Stomach (tissue), 19 donors: ENCODE measurements at places on chromosomes 1 and 21. TPM values are rescaled to one million over a fixed set of nuclear protein-coding genes. Genes with fewer than 3 reads are reported as not detected.
A peak's percentile ranks its signal among the peaks of the same experiment; 100 is the strongest.

- DNase-seq, result peak; percentile 46
Observed at GRCh38 chr1:203839081-203839480, 22.3 kb upstream of the SNRPE start.

The ANKRD45 gene
- not detected for total RNA-seq

- no peak for DNase-seq
Observed at GRCh38 chr1:12338017-12338416, 108.2 kb downstream of the VPS13D start.

DNA sequence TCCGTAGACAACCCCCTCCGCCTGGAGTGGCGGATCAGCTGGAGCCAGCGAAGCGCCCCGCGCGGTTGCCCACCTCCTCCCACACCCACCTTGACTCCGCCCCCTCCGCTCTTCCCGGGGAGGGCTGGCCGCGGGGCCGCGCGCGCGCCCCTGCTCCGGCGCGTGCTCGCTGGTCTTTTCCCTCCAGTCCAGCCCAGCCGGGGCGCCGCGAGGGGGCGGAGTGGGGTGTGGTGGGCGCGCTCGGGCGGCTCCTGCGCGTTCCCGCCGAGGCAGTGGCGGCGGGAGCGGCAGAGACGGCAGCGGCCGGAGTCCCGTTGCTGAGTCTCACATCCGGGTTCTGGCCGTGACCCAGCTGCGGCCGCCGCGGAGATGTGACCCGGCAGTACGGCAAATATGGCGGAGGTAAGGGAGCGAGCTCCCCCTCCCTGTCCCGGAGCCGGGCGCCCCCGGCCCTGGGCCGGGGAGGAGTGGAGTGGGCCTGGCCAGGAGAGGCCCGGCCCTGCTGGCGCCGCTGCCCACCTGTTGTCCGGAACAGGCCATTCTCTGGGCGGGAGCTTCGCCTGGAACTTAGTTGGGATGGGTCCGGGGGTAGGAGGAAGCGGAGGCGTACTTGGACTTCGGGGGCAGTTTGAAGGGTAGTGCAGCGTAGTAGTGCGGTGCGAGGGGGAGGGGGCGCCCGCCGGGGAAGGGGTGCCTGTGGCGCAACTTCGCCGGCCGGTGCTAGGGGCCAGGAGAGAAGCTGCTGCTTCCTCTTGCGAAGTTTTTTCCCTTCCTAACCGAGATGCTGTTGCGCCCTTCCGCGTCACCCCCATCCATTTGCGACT lies 5.4 kb downstream of the MIER1 start:
- peak; percentile 96 for DNase-seq

DNA sequence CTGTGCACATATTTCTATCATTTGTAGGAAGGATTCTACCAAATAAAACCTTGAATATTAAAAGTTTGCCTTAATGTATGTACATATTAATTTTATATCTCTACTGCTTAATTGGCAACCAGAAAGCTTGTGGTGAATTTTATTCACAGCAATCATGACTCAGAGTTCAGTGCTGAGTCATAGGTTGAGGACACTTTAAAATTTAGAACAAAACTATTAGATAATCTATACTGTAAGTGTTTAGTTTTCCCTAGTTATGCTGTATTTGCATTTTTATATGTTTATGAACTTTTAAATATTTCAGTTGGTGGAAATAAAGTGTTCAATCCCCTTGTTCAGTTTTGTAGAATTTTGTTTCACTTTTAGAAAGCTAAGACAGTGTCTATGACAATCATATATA lies 841.5 kb downstream of the KCNT2 start:
- no peak for DNase-seq

The A3GALT2 gene
- total RNA-seq, result not detected

DNA sequence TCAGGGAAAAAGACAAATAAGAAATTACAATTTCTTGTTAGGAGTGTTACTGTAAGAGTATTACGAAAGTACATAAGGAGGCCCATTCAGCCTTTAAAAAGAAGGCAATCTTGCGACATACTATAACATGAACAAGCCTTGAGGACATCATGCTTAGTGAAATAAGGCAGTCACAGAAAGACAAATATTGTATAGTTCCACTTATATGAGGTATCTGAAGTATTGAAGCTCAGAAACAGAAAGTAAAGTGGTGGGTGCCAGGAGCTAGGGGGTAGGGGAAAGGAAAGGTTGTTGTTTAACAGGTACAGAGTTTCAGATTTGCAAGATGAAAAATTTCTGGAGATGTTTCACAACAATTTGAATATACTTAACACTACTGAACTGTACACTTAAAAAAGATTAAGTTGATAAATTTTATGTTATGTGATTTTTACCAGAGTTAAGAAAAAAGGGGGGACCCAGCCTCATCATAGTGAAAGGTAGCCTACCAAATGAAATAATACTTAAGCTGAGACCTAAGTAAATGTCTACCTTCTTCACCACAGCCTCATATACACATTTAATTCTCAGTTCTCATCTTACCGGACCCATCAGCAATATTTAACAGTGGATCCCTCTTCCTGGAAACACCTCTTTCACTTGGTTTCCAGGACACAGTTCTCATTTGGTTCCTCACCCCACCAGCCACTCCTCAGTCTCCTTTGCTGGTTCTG lies 19.5 kb downstream of the USP24 start:
- DNase-seq, result no peak

DNA sequence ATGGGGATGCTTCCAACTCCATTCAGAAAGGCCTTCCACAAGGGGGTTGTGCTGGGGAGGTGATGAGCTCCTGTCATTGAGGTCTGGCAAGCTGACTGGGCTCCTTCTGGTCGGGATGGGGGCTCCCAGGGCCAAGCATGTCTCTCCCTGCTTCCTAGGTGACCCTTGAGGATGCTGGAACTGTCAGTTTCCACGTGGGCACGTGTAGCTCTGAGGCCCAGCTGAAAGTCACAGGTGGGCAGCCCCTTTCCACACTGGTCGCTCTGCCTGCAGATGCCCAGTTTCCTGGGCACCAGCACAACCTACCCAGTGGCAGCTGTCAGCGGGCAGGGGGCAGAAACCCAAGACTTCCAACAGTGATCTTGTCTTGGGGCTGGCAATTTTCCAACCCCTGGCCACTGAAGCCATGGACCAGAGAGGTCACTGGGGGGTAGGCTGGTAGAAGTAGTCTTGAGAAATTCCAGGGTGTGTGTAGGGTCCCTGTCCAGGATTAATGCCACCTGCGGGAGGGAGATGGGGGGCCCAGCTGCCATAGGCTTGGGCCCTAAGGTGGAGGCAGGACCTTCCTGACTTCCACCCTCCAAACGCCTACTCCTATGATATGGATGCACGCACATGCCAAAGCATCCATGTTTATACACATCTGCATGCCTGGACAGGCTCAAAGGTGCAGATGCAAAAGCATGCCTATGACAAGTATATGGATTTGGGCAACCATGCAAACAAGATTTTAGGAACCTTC lies 97.1 kb downstream of the TRIM11 start:
- DNase-seq, result no peak

DNA sequence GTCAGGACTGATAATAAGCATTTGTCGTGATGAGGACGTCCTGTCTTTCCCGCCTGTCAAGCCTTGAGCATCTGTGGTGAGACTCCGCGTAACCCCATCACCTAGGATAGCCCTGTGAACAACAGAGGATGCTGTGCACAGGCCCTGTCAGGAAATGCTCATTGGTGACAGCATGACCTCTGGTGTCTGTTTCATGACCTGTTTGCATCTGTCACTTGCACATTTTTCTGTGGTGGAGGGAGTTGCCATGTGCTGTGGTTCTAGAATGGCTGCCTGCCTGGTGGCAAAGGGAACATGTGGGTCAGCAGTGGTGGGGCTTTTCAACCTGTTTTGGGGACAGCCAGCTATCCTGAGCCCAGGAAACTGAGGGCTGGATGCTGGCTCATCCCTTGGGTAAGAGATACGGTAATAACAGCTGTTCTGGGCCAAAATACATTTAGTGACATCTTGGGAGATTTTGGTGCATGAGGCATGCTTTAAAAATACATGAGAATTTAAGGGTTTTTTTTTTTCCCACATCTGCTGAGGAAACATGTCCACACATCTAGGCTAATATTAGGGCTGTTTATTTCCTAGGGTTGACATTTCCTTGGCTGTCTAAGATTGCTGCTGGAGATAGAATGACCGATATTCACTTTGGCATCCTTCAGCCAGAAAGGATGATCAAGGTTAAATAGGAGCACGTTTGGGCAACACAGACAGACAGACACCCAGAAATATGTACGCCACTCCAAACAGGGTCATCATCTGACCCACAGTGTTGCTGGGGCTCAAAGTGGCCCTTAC lies 52.9 kb downstream of the KCNC4 start:
- no peak for DNase-seq

The SLC35A3 gene
- 37.1 TPM for total RNA-seq

The LRRC3 gene
- total RNA-seq, result 5.5 TPM

- DNase-seq, result no peak
Observed at GRCh38 chr1:212139526-212140135, 104.1 kb downstream of the DTL start.

The DIO1 gene
- total RNA-seq, result not detected

- DNase-seq, result no peak
Observed at GRCh38 chr21:44959376-44960091, 19.7 kb downstream of the SLX9 start.

GRCh38 chr1:82813386-82813785 lies 1012.7 kb downstream of the ADGRL2 start:
- DNase-seq, result no peak

GRCh38 chr21:32739946-32740345 lies 12.1 kb upstream of the SYNJ1 start:
- no peak for DNase-seq

The HPCA gene
- not detected for total RNA-seq

The FMN2 gene
- 0.87 TPM for total RNA-seq

GRCh38 chr1:77133731-77134358 lies 85.4 kb downstream of the PIGK start:
- DNase-seq, result no peak

The KCNJ15 gene
- 5.3 TPM for total RNA-seq

The TAS1R1 gene
- not detected for total RNA-seq

The LAMC2 gene
- 12.1 TPM for total RNA-seq

DNA sequence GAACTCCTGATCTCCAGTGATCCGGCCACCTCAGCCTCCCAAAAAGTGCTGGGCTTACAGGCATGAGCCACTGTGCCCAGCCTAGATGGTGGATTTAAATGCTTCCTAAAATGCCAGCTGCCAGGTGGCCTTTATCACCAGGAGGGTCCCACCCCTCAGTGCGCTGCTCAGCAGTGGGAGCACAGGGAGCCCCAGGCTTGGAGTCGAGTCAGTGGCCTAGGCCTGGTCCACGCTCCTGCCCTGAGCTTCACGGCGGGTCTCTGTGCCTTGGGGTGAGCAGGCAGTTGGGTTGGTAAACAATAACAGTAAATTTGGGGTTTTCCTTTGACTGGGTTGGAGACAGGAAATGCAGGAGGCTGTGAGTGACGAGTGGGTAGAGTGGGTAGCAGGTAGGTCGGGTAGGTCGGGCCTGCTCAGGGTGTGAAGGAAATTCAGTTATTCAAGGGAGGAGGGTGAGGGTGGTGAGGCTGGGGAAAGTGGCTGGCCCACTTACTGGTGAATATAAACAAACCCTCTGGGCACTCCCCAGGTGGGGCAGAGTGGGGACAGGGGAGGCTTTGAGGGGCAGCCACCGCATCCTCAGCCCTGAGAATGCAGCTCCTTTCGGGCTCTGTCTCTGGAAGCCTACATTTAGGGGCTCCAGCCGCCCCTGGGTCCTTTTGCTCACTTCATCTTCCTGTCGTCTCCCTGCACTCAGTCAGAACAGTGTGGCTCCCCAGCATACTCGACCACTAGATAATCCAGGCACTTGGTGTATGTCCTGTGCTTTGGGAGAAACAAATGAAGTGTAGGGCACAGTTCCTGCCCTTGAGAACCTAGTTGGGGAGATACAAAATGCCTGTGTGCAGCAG lies 33.5 kb upstream of the IL19 start:
- DNase-seq, result peak; percentile 46

GRCh38 chr1:12009318-12009947 lies 9.9 kb upstream of the MIIP start:
- no peak for DNase-seq
